ENCODE measurements at places on chromosomes 3 and 15.

- DNase-seq: no peak
Measured at GRCh38 chr15:81111510-81112470, 22.3 kb upstream of the CFAP161 start.

DNA sequence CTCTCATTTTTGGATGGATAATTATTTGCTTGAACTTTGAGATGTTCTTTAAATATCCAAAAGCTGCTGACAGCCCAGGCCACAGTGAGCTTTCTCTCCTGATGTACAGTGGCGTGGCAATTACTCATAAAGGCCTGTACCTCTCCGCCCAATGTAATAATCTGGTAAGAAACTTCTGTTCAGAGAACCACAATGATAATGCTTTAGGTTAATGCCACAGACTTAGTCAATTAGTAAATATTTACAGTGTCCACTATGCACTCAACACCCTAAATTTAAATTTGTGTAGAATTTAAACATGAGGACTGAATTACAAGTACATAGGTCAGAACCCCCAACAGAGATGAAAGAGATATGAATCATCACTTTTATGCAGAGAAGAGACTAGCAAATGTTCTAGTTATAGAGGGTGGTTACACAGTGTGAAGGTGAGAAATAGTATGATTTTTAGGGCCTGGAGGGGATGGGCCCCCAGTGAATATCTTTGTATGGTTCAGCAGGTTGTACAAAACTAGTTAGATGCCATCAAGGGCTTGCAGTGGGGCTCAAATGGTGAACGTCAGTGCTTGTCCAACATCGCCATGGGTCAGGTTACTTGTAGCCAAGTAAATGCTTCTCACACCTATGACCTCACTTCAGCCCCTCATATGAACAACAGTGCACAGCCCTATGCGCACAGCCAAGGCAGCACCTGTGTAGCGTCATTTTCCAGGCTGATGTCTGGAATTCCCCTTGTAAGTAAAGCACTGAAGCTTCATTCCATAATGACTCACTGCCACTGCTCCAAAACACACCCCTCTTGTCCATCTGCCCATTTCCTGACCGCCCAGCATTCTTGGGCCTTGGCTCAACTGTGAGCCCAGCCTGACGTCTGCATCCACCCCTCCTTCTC, 13.3 kb downstream of the ABHD2 start:
- no peak for DNase-seq

GRCh38 chr3:167304077-167304476, 76.0 kb downstream of the ZBBX start:
- no peak for DNase-seq

- no peak for DNase-seq
Measured at GRCh38 chr3:129435367-129435766, 4.4 kb downstream of the MBD4 start.

- DNase-seq: no peak
Measured at GRCh38 chr3:9861201-9861600, 17.4 kb upstream of the RPUSD3 start.

GRCh38 chr3:99503350-99503749, 135.0 kb upstream of the COL8A1 start:
- no peak for DNase-seq

GRCh38 chr3:44301746-44302145, 36.8 kb upstream of the TCAIM start:
- DNase-seq: no peak

GRCh38 chr3:118137778-118138177, 896.9 kb downstream of the IGSF11 start:
- DNase-seq: no peak

GRCh38 chr15:92394309-92395097, 822 bp downstream of the ST8SIA2 start:
- DNase-seq: no peak

- DNase-seq: no peak
Measured at GRCh38 chr15:99433757-99434450, 131.9 kb upstream of the MEF2A start.

GRCh38 chr15:96322536-96323318, 7.8 kb upstream of the NR2F2 start:
- DNase-seq: no peak

GRCh38 chr15:83310521-83311456, 26.3 kb upstream of the BNC1 start:
- DNase-seq: no peak

GRCh38 chr3:81789691-81790090, 28.2 kb upstream of the GBE1 start:
- peak; percentile 54 for DNase-seq

GRCh38 chr3:98563661-98564281, 29.6 kb downstream of the CPOX start:
- no peak for DNase-seq

- no peak for DNase-seq
Measured at GRCh38 chr3:89628856-89629670, 521.6 kb downstream of the EPHA3 start.

DNA sequence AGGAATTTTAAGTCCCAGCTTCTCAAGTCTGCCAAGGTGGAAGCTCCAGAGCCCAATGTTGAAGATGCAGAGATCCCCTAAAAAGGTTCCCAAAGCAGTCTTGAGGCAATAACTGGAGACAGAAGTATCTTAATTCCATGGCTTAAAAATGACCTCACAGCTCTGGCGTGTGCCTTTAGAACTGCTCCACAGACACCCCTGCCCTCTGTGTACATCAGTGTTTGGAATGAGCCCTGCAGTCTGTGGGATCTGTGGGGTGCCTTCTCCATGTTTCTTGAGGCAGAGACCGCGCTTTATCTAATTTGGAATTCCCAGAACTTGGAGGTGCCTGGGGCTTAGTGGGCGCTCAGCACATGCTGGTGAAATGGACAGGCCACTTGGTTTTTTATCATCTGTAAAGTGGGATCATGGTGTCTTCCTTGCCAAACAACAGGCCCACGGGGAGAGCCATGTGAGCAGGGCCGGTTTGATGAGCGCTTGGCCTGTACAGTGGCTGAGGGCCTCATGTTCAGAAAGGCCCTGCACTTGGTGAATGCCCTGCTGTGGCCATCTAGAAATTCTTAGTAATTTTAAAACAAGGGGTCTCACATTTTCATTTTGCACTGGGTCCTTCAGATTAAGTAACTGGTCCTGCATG, 7.1 kb downstream of the ITGA11 start:
- DNase-seq: no peak

DNA sequence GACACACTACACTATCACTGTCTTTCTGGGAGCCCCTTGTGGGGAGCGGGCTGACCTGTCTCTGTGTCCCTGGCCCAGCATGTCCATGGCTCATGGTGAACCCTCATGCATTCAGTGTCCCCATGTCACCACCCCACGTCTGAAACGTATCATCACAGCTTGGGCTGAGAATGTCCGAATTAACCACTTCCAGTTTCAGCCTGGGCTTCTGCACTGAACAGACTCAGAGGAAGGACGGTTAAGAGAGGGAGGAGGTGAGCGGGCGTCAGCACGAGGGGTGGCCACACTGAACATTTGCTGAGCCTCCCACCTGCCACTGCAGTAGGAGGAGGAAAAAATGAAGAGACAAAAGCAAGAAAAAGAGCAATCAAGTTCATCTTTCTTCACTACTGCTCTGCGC, 30.5 kb downstream of the ATP2B2 start:
- no peak for DNase-seq

DNA sequence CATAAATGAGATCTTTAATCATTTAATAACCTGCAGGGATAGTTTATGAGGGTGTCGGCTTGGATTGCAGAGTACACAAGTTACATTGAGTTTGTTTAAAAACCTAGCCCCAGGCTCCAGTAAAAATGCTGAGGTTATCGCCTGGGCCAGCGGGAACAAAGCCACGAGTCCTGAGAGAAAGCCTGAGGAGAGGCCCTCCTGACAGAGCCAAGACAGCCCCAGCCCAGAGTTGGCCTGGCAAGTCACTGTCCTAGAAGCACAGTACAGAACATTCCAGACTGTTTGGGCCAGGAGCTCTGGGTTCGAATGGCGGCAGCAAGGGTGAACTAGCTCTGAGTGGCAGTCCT, 32.4 kb downstream of the SEC61A1 start:
- no peak for DNase-seq

DNA sequence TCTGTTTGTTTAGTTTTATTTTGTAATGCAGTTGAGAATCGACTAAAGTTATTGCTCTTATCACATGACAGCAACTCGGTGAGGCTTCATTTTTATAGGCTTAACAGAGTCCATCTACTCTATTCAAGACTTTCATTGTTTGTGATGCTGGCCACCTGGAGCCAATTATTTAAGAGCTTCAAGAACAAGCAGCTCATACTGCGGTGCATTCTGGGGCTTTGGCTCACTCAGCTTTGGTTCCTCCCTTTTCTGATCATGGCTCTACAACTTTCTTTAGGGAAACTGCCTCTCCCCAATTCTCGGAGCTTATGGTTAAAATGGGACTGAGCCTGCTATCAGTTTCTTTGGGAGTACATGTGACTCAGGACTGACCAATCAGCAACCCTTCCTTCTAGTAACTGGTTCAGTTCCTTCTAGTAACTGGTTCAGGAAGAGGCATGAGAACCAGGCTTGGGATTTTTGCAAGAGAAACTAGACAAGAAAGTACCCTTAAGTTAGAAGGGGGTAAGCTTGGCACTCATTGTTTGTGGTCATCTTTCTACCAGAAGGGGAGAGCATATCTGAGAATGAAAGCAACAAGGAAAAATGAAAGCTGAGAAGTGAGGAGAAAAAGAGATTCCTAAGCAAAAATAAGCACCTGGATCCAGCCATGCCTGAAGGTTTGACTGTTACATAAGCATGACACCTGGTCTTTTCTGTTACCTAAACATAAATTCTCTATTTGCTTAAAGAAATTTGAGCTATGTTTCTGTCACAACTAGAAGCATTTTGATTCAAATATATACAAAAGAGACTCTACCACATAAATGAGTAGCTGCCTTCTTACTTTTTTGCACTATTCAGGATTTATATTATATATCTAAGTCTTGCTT, 24.1 kb upstream of the ARHGEF3 start:
- DNase-seq: no peak

DNA sequence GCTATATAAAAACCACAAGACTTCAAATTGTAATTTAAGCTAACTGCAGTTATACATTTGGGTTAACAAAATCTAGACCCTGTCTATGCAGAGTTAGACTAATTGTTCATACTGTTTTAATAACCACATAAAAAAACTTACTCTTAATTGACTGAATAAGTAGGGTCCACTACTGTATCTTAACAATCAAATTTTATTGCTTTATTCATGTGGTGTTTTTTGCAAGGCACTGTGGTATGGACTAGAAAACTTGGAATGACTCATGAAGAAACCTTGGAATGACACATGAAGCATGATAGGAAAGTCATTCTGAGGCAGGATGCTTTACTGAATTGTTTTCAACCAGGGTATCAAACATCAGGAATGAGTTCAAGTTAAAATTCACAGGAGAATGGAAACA, 2.3 kb downstream of the SERP1 start:
- no peak for DNase-seq

DNA sequence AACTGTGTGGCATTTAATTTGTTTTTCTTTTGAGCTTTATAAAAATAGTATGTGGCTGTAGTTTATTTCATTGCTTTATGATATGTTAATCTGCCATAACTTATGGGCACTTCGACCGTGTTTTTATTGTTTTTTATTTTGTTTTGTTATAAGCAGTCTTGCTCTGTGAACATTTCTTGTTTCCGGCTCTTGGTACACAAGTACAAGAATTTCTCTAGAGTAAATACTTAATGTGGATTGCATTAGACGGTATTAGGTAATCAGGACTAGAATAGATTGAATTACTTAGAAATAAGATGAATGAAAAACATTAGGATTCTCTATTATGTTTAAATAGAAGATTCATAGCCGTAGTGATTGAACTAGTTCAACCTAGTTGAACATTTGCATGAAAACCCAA, 2.1 kb downstream of the ZFAND6 start:
- no peak for DNase-seq

DNA sequence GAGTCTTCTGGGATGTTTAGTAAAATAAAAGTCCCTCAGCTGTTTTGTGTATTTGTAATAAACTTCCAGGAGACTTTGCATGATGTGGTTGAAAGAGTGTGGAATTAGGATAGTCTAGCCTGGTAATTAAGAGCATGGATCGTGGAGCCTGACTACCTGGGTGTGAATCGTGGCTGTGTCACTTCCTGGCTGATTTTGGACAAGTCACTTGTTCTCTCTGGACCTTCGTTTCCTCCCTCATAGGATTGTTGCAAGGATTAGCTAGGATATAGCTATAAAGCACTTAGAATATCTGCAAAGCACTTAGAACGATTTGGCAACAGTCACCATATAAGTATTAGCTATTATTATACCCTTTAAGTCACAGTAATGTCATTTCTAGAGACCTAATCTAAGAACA, 40.2 kb downstream of the SLMAP start:
- DNase-seq: no peak

DNA sequence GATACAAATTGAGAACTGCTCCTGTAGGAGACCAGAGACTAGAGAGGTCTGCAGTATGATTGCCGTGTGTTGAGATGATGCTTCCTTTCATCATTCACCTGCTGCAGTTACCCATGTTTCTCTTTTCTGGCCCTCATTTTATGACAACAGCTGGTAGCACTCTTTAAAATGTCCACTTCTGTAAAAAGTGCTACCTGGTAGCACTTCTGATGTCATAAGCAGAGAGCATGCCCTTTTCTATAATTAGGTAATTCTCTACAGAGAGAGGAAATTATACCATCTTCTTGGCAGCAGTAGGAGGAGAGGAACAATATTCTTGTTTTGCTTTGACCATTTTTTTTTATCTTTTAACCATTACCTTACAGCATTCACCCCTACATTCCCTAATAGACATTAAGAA, 123.8 kb downstream of the PPM1L start:
- no peak for DNase-seq

DNA sequence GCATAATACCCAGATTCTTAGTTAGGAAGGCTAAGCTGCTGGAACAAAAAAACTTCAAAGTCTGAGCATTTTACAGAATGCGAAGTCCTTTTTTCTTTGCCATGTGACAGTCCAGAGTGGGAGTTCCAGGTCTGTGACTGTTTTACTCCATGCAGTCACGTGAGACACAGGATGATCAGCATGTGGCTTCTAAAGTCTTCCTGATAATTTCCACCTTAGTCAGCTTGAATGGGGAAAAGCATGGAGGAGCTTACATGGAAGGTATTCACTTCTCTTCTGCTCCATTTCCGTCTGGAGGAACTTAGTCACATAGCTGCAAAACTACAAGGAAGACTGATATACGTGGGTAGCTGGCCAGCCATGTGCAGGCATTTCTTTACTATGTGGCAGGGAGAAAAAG, 1.7 kb downstream of the SNTN start:
- no peak for DNase-seq

DNA sequence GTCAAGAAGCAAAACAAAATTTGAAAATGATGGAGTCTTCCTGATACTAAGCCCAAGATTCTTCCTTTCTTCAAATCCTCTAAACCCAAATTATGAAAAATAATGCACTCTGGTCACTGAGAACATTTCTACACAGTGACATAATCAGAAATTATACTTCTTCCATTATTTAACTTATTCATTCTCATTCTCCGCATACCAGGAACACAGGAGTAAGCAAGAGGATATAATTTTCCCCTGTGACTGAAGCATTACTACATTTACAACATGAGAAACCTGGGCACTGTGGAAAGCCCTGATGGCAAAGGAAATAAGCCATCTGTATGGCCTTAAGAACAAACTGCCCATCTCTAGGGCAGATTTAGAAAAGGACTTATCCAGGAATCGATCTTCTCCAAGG, 47.0 kb downstream of the EXD1 start:
- no peak for DNase-seq
